CD4-positive, alpha-beta T cell treated with Interleukin-1 beta for 1 hour (primary cell): ENCODE measurements at places on chromosomes 3 and 15.

DNA sequence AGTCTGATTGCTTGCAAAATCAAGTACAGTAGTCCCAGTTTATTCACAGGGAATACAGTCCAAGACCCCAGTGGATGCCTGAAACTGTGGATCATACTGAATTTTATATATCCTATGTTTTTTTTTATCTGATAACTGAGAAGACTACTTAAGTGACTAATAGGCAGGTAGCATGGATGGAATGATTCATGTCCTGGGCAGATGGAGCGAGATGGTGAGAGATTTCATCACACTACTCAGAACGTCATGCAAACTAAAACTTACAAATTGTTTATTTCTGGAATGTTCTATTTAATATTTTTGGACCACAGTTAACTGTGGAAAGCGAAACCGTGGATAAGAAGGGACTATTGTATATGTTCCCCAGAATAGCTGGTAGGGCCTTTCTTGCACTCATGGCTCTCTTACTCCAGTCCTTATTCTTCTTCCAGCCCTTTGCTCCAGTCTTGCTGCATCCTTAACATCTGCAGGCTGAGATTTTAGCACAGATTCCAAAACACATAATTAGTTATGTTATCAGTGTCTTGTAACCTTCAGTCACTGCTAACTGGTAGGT, 290.0 kb downstream of the ADAMTSL3 start:
- DNase-seq: no peak

DNA sequence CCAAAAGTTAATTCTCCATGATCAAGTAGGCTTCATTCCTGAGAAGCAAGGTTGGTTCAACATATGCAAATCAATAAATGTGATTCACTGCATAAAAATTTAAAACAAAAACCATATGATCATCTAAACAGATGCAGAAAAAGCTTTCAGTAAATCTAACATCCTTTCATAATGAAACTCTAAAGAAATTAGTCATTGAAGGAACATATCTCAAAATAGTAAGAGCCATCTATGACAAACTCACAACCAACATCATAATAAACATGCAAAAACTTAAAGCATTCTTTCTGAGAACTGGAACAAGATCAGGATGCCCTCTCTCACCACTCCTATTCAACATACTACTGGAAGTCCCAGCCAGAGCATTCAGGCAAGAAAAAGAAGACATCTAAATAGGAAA, 254.1 kb downstream of the AGBL1 start:
- no peak for DNase-seq

DNA sequence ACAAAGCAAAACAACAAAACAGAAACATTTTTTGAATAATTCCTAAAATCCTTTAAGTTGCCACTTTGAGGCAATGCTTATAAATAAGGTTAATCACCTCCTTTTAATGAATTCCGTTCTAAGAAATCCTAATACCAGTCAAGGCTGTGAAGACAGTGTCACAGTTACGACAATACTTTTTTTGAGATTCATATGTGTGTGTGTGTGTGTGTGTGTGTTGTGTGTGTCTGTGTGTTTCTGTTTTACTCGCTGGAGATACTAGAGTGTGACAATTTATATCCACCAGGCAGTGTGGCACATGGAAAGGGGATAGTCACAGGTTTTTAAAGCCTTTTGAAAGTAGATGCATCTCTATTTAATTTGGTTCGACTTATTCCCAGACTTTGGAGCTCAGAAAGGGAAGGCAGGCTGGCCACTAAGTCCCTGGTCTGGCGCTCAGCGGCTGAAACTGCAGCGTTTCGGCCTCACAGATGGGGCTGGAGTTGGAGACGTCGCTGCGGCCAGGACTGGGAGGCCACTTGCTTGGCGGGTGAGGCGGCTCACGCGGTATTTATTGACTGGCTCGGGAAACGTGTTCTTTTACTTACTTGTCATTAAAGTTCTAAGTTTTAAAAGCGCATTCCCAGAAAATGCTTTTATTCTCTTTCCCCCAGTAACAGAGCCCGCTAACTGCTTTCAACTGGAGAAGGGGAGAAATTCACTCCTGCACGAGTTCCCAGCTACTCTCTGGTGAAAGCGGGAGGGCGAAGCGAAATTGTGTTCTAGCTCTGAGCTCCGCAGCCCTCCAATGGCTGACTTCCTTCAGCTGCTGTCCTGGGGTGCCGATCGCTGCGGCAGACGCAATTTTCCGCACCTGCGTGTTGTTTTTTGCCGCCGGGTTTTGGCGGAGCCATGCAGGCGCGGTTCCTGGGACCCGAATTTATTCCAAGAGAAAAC, 13.7 kb downstream of the ZIC1 start:
- DNase-seq: no peak

- no peak for DNase-seq
Observed at GRCh38 chr15:100254691-100255090, 87.1 kb downstream of the ADAMTS17 start.

GRCh38 chr15:49171790-49172189, 1.7 kb downstream of the GALK2 start:
- DNase-seq: no peak
